ENCODE measurements at places on chromosomes 7 and 10. TPM values are rescaled to one million over a fixed set of nuclear protein-coding genes. Genes with fewer than 3 reads are reported as not detected.

Gene UPK3B
- not detected for total RNA-seq

Gene CD36
- not detected for total RNA-seq

Gene PI4K2A
- 14.9 TPM for total RNA-seq

Gene WNT8B
- not detected for total RNA-seq

Gene LRRC18
- total RNA-seq = not detected
